ENCODE measurements at places on chromosomes 5 and 9.

- no peaks in the 10 kb centered on the region for H3K36me3 ChIP-seq
- no peak overlapping the region for H3K4me3 ChIP-seq
- H3K27ac ChIP-seq = no peak overlapping the region
- no peaks in the 10 kb centered on the region for H3K4me1 ChIP-seq
Observed at GRCh38 chr9:37415011-37415719, 7.3 kb upstream of the GRHPR start.

- no peak for DNase-seq
- H3K27ac ChIP-seq = no peak overlapping the region
- no peak overlapping the region for H3K4me3 ChIP-seq
- no peaks in the 10 kb centered on the region for H3K4me1 ChIP-seq
Observed at GRCh38 chr5:160442824-160443431, 21.3 kb downstream of the PTTG1 start.

DNA sequence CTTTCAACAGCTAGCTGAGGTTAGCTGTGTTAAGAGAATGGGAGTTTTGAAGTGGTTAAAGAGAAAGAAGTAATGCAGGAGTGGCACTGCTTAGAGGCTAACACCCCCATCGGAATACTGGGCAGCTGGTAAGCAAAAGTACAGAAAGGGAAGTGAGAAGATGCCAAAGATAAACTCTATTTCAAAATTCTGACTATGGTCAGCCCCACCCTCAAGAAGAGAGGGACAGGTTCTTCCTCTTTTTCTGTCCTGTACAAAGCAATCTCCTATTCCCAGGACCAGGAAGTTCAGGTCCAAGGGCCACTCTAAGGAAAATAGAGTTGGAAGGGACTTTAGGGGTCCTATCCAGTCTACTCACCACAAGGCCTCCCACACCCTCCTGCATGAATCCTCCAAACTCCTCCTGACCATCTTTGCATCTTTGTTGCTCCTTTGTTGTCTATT, 45.9 kb upstream of the JAK2 start:
- H3K36me3 ChIP-seq = no peaks in the 10 kb centered on the region
- H3K4me1 ChIP-seq = no peaks in the 10 kb centered on the region
- H3K4me3 ChIP-seq = no peak overlapping the region
- H3K27me3 ChIP-seq = no peaks in the 10 kb centered on the region

- DNase-seq = no peak
- H3K27me3 ChIP-seq = no peaks in the 10 kb centered on the region
- no peaks in the 10 kb centered on the region for H3K4me1 ChIP-seq
- no peaks in the 10 kb centered on the region for H3K36me3 ChIP-seq
Observed at GRCh38 chr5:150853561-150853960, 7.2 kb downstream of the IRGM start.

- H3K36me3 ChIP-seq = peaks cover 7% of the 10 kb centered on the region
- no peak overlapping the region for H3K4me3 ChIP-seq
- DNase-seq = no peak
- H3K27me3 ChIP-seq = no peaks in the 10 kb centered on the region
- H3K4me1 ChIP-seq = no peaks in the 10 kb centered on the region
Observed at GRCh38 chr9:98750364-98751060, 41.8 kb upstream of the GABBR2 start.

GRCh38 chr9:122197882-122198281, 30.9 kb downstream of the LHX6 start:
- H3K4me1 ChIP-seq = no peaks in the 10 kb centered on the region
- peaks cover 13% of the 10 kb centered on the region for H3K27me3 ChIP-seq
- H3K27ac ChIP-seq = no peak overlapping the region
- no peak overlapping the region for H3K4me3 ChIP-seq
- no peaks in the 10 kb centered on the region for H3K36me3 ChIP-seq

- H3K36me3 ChIP-seq = no peaks in the 10 kb centered on the region
- no peaks in the 10 kb centered on the region for H3K27me3 ChIP-seq
- H3K4me1 ChIP-seq = no peaks in the 10 kb centered on the region
- no peak overlapping the region for H3K4me3 ChIP-seq
- no peak overlapping the region for H3K27ac ChIP-seq
Observed at GRCh38 chr9:93710370-93710723, 134.0 kb downstream of the PHF2 start.

DNA sequence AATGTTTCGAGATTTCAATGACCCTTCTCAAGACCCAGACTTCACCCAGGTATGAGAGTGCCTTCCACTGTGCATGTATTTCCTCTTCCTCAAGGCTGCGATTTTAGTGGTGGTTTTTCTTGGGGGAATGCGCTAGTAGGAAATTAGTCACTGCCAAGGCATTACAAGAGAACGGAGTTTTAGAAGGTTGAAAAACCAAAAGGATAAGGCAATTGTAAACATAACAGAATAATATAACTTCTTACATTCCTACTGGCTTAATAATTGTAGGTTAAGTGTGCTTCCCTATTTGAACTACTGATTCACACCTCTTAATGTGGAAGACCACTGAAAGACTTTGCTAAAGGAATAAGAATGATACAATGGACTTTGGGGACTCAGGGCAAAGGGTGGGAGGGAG, 38.9 kb downstream of the ACO1 start:
- no peaks in the 10 kb centered on the region for H3K27me3 ChIP-seq
- no peak overlapping the region for H3K4me3 ChIP-seq
- H3K4me1 ChIP-seq = no peaks in the 10 kb centered on the region
- peaks cover 7% of the 10 kb centered on the region for H3K36me3 ChIP-seq
- DNase-seq = no peak

GRCh38 chr9:134913041-134913712, 4.5 kb downstream of the FCN1 start:
- peaks cover 58% of the 10 kb centered on the region for H3K27me3 ChIP-seq
- no peak overlapping the region for H3K27ac ChIP-seq
- no peak overlapping the region for H3K4me3 ChIP-seq
- H3K4me1 ChIP-seq = no peaks in the 10 kb centered on the region

DNA sequence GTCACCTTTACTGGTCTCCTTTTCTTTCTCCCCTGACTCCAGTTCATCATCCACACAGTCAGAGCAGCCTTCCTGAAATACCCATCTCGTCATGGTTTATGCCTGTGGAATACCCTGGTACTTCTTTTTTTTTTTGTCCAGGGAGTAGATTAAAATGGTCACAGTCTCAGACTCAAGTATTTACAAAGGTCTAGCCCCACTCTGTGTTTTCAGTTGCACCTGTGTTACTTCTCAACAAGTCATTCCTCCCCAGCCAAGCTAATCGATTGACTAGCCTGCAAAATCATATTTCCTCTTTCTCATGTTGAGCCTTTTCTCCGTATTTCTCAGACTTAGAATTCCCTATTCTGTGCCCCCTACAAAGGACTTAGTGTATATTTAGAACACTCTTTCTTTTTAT, 155.2 kb upstream of the KCNN2 start:
- H3K27me3 ChIP-seq = no peaks in the 10 kb centered on the region
- no peaks in the 10 kb centered on the region for H3K36me3 ChIP-seq
- H3K27ac ChIP-seq = no peak overlapping the region
- H3K4me1 ChIP-seq = no peaks in the 10 kb centered on the region

GRCh38 chr5:978693-979092, 29.9 kb upstream of the NKD2 start:
- H3K4me3 ChIP-seq = no peak overlapping the region
- H3K27ac ChIP-seq = no peak overlapping the region
- peaks cover 25% of the 10 kb centered on the region for H3K27me3 ChIP-seq
- no peaks in the 10 kb centered on the region for H3K36me3 ChIP-seq

GRCh38 chr9:136092741-136093140, 2.3 kb downstream of the NACC2 start:
- H3K36me3 ChIP-seq = no peaks in the 10 kb centered on the region
- peaks cover 38% of the 10 kb centered on the region for H3K4me1 ChIP-seq
- no peak overlapping the region for H3K27ac ChIP-seq
- DNase-seq = no peak
- no peak overlapping the region for H3K4me3 ChIP-seq

DNA sequence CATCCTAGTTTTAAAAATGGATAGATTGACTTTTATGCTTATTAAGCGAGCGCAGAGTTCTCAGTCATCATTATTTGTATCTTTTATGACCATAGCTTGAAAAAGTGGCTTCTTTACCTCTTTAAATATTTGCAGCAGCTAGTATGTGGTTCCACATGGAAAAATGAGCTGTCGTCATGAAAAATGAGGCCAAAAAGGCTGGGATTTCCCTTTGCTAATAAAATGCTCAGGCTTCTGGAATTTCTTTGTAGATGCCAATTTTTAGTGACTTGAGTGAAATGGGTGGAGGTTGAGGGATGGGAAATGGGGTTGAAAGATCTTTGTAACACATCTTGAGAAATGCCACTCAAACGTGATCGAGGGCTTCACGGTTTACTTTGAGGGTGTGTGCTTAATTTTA, 35.2 kb downstream of the RAI14 start:
- H3K4me1 ChIP-seq = no peaks in the 10 kb centered on the region
- DNase-seq = no peak
- H3K27ac ChIP-seq = no peak overlapping the region
- H3K27me3 ChIP-seq = no peaks in the 10 kb centered on the region

DNA sequence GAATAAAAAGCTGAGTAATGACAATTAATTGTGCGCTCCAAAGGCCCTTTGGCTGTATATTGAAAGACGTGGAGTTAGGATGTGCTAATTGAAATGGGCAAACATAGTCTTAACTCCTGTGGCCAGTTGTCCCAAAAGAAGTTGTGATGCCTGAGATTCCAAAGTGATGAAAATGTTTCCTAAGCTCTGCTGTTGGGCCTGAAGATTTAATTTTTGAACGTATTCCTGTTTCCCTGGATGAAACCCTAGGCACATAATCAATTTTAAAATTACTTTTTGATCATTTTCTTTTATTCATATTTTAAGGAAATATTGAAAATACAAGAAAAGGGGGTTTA, 87.9 kb downstream of the PRDM6 start:
- no peaks in the 10 kb centered on the region for H3K36me3 ChIP-seq
- DNase-seq = no peak
- H3K4me1 ChIP-seq = no peaks in the 10 kb centered on the region
- no peaks in the 10 kb centered on the region for H3K27me3 ChIP-seq
- no peak overlapping the region for H3K4me3 ChIP-seq
- no peak overlapping the region for H3K27ac ChIP-seq

DNA sequence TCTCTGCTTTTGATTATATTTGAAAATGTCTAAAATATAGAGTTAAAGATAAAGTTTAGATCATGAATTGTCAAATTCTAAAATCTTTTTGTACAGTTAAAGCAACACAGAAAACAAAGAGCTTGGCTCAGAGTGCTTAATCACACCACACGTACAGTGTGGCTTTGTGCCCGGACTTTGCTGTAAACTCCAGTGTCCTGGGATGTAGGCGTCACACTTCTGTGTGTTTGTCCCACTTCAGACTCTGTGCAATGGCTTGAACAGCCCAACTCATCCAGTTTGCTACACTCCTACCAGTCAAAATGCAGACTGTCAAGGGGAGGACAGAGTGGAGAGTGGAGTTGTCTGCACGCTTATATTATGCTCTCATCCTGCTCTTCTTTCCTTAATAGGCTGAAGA, 45.3 kb downstream of the SMARCA2 start:
- peaks cover 74% of the 10 kb centered on the region for H3K36me3 ChIP-seq
- H3K4me3 ChIP-seq = no peak overlapping the region
- no peak for DNase-seq
- no peaks in the 10 kb centered on the region for H3K4me1 ChIP-seq

GRCh38 chr5:10418654-10419345, 22.9 kb upstream of the ROPN1L start:
- no peak for DNase-seq
- no peak overlapping the region for H3K4me3 ChIP-seq
- peaks cover 80% of the 10 kb centered on the region for H3K36me3 ChIP-seq
- H3K4me1 ChIP-seq = peaks cover 14% of the 10 kb centered on the region
- H3K27ac ChIP-seq = no peak overlapping the region

GRCh38 chr5:149954798-149955197, 5.8 kb upstream of the SLC26A2 start:
- no peaks in the 10 kb centered on the region for H3K36me3 ChIP-seq
- no peaks in the 10 kb centered on the region for H3K27me3 ChIP-seq
- H3K27ac ChIP-seq = no peak overlapping the region
- no peak for DNase-seq

GRCh38 chr5:95216136-95216955, 68.5 kb downstream of the MCTP1 start:
- H3K27me3 ChIP-seq = no peaks in the 10 kb centered on the region
- H3K4me1 ChIP-seq = no peaks in the 10 kb centered on the region
- DNase-seq = no peak
- H3K36me3 ChIP-seq = no peaks in the 10 kb centered on the region
- no peak overlapping the region for H3K27ac ChIP-seq

DNA sequence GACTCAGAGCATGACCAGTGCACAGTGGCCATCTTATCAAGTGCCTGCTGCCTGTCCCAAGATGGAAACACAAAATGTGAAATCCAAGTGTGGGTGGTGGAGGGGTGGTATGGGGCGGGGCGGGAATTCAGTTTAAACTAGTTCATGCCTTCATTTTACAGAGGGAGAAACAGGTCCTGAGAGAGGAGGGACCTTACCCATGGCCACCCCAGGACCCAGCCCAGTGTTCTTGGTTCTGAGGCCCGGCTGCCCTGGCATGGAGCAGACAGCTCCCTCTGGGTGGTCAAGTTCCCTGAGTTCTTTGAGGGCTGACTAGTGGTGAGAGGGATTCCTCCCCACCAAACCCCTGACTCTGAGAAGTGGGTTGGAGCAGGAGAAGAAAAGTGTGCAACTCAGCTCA, 20.8 kb downstream of the KCNIP1 start:
- no peaks in the 10 kb centered on the region for H3K4me1 ChIP-seq
- peaks cover 19% of the 10 kb centered on the region for H3K27me3 ChIP-seq
- no peak overlapping the region for H3K4me3 ChIP-seq
- no peaks in the 10 kb centered on the region for H3K36me3 ChIP-seq
- H3K27ac ChIP-seq = no peak overlapping the region

DNA sequence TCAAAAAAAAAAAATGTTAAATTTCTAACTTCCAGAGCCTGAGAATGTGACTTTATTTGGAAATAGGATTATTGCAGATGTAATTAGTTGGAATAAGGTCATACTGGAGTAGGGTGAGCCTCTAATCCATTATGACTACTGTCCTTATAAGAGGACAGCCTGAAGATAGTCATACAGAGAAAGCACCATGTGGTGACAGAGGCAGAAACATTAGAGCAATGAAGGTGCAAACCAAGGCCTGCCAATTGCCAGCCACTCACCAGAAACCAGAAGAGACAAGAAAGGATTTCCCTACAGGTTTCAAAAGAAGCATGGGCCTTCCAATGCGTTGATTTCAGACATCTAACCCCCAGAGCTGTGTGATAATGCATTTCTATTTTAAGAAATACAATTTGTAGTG, 659.2 kb upstream of the CHD1 start:
- no peaks in the 10 kb centered on the region for H3K4me1 ChIP-seq
- no peak overlapping the region for H3K27ac ChIP-seq
- H3K4me3 ChIP-seq = no peak overlapping the region
- H3K27me3 ChIP-seq = no peaks in the 10 kb centered on the region

Measured in T-cell (primary cell).